Posterior vena cava (tissue), 2 donors: ENCODE measurements at places on chromosomes 7 and 10.

- peak; percentile 85 for DNase-seq
Measured at GRCh38 chr7:154953006-154953684, 49.8 kb downstream of the PAXIP1 start.

DNA sequence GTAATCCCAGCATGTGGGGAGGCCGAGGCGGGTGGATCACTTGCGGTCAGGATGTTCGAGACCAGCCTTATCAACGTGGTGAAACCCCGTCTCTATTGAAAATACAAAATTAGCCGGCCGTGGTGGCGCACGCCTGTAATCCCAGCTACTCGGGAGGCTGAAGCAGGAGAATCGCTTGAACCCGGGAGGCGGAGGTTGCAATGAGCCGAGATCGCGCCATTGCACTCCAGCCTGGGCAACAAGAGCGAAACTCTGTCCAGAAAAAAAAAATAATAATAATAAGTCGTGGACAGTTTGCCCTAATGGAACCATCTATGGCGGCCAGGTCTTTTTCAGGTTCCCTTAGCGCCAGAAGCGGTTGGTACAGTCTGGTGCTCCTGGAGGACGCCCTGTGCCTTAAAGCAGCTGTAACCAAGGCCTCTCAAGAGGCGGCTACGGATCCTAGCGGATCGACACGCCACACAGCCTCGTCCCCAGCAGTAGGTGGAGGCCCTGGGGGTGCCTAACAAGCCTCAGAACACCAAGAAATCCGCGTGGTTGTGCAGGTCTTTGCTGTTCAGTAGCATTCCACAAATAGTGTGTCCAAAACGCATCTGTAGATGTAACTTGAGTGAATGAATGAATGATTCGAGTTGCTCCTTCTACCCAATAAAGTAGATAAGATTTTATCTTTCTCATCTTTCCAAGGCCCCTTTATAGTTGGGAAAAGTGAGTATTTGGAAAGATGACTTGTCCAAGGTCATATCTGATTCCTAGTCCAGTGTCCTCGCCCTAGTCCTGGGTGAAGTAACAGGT is 982 bp downstream of the PGAM1 start:
- no peak for DNase-seq

- DNase-seq, result peak; percentile 67
Measured at GRCh38 chr7:149731207-149731955, 42.0 kb downstream of the ZNF467 start.

GRCh38 chr7:41694495-41694894 is 8.4 kb downstream of the INHBA start:
- DNase-seq, result no peak

GRCh38 chr7:21718391-21718790 is 175.6 kb downstream of the DNAH11 start:
- DNase-seq, result no peak

GRCh38 chr10:43806831-43807640 is 158.4 kb upstream of the ZNF32 start:
- peak; percentile 67 for DNase-seq

GRCh38 chr7:94067047-94067446 is 62.9 kb upstream of the BET1 start:
- DNase-seq, result no peak

DNA sequence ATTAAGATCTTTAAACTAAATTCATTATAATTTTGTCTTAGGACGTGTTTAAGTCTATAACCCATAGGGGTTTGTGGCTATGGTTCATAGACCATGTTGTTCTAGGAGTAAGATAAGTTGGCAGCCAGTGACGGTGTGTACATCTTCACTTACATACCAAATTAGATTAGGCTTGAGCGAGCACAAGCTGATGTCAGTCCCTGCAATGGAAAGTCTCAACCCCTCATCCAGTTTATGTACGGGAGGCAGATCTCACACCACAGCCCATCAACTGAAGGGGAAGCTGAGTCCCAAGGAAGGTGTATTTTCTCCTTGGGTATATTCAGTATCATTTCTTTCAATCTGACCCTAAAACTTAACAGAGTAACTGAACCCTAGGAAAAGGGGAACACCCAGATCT is 5.1 kb upstream of the SMC3 start:
- DNase-seq, result no peak

DNA sequence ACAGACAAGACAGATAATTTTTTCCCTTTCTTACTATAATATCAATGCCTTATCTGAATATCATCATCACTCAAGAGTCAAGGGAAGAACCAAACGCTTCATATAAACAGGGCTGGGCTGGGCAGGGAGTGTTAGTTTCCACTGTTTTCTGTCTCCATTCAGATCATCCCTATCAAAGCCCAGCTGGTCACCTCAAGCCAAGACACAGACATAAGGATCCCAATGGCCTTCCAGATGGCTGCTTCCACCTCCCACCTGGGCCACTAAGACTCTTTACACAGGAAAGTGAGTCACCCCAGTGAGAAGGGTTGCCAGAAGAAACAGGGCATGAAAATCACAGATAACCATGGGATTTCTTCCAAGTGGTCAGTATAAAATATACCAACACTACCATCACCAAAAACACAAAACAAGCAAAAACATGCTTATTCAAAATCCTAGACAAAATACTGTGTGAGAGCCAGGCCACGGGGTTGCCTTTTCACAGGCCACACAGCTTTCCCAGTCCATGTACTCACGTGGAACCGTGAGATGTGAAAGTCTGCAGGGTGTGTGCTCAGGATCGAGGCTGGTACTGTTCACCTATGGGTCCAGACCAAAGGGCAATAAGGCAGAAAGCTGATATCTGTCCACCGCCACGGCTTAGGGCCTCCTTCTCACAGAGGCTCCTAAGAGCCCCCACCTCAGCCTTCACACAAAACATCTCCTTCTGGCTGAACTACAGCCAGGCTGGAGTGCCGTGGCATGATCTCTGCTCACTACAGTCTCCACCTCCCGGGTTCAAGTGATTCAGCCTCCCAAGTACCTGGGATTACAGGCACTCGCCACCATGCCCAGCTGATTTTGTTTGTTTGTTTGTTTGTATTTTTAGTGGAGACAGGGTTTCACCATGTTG is 5.7 kb downstream of the PRSS1 start:
- no peak for DNase-seq

GRCh38 chr10:118002581-118002980 is 44.2 kb downstream of the RAB11FIP2 start:
- DNase-seq, result no peak

DNA sequence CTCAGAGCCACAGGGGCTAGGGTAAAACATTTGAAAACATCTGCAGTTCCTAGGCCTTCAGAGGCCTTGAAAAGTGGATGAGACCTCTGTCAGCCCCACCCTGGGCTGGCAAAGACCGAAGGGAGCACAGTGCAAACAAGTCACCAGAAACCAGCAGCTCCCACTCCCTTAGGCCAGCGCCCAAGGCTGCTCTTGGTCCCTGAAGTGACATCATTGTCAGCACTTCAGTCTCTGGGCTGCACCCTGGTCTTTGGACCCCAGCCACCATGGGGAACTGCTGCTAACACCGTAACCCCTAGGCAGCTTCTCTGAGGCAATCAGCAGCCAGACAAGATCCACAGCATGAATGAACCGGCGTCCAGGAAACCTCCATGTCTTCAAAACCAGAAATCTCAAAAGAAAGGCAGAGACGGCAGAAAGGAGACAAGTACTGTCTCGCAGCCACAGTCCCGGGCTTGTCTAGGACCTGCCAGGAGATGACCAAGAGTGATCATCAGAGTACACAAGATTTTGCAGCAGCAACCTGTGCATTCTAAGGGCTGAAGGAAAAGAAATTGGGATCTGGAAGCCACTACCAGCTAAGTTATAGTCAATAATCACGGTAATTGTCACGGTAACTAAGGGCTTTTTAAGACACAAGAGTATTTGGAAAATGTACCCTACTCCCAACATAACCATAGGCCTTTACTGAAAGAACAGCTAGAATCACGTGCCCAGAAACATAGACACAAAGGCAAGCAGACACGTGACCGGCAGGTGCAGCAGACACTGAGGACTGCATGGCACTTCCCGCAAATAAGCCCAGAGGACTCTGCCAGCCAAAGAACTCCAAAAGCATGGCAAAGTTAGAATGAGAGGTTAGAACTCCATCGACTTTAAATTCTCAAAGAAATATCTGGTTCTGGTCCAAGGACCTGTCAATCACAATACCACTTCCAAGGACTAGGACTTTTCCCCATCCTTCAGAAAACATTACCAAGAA is 23.3 kb downstream of the CPXM2 start:
- no peak for DNase-seq
